ENCODE measurements at places on chromosomes 1 and 21.

DNA sequence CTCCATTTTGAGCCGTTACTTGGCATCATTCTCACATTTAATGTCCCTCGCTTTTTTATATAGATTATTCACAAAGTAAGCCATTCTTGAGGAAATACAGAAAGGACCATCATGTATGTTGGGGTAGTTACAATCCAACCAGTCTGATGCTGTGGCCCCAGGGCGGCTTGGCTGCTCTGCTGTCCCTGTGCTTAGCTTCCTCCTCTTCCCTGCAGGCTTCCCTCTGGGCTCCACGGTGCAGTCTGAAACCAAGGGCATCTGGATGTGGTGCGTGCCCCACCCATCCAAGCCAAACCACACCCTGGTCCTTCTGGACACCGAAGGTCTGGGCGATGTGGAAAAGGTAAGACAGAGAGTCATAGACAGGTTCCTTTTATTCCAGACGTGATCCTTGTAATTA, 5.5 kb downstream of the GBP6 start:
- no peak for DNase-seq

DNA sequence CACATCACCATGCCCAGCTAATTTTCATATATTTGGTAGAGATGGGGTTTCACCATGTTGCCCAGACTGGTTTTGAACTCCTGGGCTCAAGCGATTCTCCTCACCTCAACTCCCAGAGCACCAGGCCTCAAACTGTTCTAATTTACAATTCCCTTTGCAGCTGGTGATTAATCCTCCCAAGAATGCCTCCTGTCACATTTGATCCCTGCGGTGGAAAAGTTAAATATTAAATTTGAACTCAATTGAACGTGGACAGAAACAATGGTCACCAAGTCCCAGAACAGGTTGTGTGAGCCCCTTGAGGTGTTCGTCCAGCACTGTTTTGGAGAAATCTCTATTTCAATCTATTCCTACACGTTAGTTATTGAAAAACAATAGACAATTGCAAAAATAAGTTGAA, 2.0 kb upstream of the ANKRD35 start:
- DNase-seq, result peak; percentile 26

- DNase-seq, result peak; percentile 50
Measured at GRCh38 chr1:67716800-67717199, 31.8 kb downstream of the GADD45A start.

DNA sequence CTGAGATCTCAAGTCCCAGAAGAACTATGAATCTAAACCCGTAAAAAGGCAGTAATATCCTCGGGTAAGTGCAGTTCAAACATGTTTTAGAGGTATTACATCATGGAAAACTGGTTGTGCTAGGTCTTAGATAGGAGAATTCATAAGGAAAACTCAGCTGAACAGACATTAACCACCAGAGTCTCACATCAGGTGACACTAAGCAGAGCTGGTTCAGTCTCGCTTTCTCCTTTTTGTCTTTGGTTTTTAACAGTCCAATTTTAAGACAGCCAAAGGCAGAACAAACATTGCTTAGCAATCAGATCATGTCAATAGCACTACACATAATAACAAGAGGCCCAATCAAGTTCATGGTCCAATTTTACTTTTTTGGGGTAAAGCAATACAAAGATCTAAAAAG, 63.1 kb upstream of the MUTYH start:
- DNase-seq, result no peak

GRCh38 chr1:38005195-38006007, at the start of gene FHL3:
FHL3 (minus strand) TSS chr1:38005514; CDS start chr1:37999412, 6,102 bp downstream.
- peak; percentile 95 for DNase-seq
